A172 (cell line): ENCODE measurements at places on chromosomes 3 and 15. TPM values are rescaled to one million over a fixed set of nuclear protein-coding genes. Genes with fewer than 3 reads are reported as not detected.

CCDC54 gene
- total RNA-seq: not detected in 2 replicates

GOLGA8R gene
- total RNA-seq: 0.43 and 1.8 TPM in 2 replicates

THSD4 gene
- 6.4 and 8.6 TPM in 2 replicates for total RNA-seq

CSTA gene
- total RNA-seq: 0.24 TPM in 1 of 2 replicates, not detected in the other

CCR1 gene
- not detected in 2 replicates for total RNA-seq

CDHR4 gene
- not detected in 2 replicates for total RNA-seq

CTXN2 gene
- 0.05 TPM in 1 of 2 replicates, not detected in the other for total RNA-seq

RBP2 gene
- total RNA-seq: not detected in 2 replicates

GPR160 gene
- total RNA-seq: 1.9 and 2.7 TPM in 2 replicates

CHRM5 gene
- 0.02 TPM in 1 of 2 replicates, not detected in the other for total RNA-seq

ST8SIA2 gene
- 0.69 TPM in 1 of 2 replicates, not detected in the other for total RNA-seq

NSMCE3 gene
- total RNA-seq: 12.1 and 13.5 TPM in 2 replicates

WNT7A gene
- not detected in 2 replicates for total RNA-seq
